ENCODE measurements at places on chromosomes 12 and 14. TPM values are rescaled to one million over a fixed set of nuclear protein-coding genes. Genes with fewer than 3 reads are reported as not detected.

OVCH1 gene
- not detected for total RNA-seq

MED13L gene
- 55.1 TPM for total RNA-seq

DNA sequence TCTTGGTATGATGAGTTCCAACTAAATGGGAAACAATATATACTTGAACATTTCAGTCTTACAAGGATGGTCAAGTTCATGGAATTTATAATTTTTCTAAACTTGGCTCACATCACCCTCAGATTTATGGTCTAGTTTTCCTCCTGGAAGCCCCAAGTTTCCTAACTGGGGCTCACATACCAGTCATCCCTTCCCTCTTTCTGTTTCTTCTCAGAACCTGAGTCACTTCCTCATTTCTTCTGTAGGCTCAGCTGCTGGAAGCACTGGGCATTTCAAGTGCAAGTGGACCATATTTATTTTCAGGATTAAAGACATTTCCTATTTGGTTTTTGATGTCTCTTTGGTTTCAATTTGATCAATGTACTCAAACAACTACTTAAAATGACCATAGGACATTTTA lies 55.4 kb downstream of the GRIP1 start:
- no peak for DNase-seq

GRCh38 chr14:73264885-73265720 lies 27.8 kb downstream of the PAPLN start:
- no peak for DNase-seq

SLC8A3 gene
- total RNA-seq = 0.79 TPM

ADCY6 gene
- 0.73 TPM for total RNA-seq

GRCh38 chr14:56371737-56372136 lies 207.9 kb upstream of the TMEM260 start:
- DNase-seq = no peak

DNA sequence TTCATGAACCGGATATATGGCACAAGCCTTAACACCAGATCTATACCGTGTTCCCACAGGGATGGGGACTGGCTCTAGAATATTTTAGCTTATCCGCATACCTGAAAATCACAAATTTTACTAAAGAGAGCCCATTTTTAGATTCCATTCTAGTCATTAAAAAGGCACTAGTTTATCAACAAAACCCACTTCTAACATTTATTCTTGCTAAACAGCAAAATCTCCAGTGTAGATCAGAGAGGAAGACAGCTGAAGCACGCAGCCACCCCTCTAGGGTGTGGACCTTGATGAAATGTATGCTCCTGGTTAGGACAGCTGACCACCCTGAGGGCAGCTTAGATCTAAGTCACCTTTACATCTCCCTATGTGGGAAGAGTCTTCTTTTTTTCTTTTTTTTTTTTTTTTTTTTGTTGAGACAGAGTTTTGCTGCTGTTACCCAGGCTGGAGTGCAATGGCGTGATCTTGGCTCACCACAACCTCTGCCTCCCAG lies 62.4 kb downstream of the EID3 start:
- no peak for DNase-seq
